ENCODE measurements at places on chromosomes 6 and 20.

- DNase-seq, result no peak
Measured at GRCh38 chr20:58742668-58743566, 50.3 kb downstream of the NPEPL1 start.

- DNase-seq, result no peak
Measured at GRCh38 chr20:16947479-16947878, 199.3 kb downstream of the OTOR start.

- peak; percentile 72 for DNase-seq
Measured at GRCh38 chr6:169723200-169723909, 945 bp downstream of the PHF10 start.

- no peak for DNase-seq
Measured at GRCh38 chr20:20095114-20095872, 43.0 kb downstream of the CFAP61 start.

DNA sequence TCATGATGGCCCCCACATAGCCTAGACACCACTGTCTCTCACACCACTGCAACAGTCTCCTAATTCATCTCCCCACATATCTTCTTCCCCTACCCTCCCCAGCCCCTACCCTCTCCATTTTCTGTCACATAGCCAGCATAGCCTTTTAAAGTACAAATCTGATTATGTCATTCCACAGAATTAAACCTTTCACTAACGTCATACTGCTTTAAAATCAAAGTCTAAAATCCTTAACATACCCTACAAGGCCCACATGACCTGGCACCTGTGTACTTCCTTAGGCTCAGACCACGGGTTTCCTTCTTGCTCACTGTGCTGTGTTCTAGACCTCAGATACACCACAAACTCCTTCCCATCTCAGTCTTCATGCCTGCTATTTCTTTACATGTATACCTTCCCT is 5.9 kb downstream of the OSTM1 start:
- DNase-seq, result no peak

- no peak for DNase-seq
Measured at GRCh38 chr6:6581054-6581453, 7.5 kb upstream of the LY86 start.

DNA sequence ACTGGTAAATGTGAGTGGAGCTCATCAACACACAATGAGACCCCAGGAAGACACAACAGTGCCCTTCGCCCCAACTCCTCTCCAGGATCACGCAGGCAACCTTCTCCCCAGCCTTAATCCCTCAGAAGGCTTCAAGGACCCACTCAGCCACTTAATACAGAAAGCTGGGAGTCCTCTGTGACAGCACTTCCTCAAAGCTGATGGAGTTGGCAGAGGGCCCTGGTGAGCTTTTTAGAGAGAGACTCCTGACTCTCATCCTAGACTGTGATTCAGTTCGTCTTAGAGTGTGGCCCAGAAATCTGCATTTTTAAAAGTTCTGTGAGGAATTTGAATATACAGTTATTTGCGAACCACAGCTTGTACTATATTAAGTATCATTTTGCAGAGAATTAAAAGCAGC is 187.7 kb downstream of the UST start:
- DNase-seq, result no peak

DNA sequence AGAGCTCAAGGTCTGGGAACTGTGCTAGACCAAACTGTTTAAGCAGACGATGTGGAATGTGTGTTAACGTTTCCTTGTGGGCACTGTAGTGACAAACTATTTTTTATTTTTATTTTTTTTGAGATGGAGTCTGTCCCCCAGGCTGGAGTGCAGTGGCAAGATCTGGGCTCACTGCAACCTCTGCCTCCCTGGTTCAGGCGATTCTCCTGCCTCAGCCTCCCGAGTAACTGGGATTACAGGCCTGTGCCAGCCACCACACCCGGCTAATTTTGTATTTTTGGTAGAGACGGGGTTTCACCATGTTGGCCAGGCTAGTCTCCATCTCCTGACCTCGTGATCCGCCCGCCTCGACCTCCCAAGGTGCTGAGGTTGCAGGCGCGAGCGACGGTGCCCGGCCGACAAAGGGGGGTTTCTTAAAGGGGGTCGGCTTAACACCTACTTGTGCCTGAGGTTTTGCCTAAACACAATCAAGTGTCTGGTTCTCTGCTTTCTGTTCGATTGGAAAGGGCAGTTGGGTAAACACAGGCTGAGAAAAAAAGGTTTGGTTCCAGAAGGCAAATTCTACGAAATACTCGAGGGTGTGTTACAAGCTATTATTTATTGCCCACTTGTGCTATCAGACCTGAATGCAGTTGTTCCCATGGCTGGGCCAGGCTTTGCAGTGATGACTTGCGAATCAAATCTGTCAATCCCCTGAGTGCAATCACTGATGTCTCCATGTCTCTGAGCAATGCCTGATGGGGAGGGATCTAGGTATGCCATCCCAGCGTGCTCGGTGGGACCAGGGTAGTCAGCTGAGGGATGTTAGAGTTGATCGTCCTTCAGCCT is 1.3 kb downstream of the NOP56 start:
- DNase-seq, result no peak

- peak; percentile 48 for DNase-seq
Measured at GRCh38 chr6:70884074-70884983, 72.5 kb downstream of the B3GAT2 start.

GRCh38 chr6:27892649-27893058 is 19.5 kb downstream of the OR2B2 start:
- no peak for DNase-seq

DNA sequence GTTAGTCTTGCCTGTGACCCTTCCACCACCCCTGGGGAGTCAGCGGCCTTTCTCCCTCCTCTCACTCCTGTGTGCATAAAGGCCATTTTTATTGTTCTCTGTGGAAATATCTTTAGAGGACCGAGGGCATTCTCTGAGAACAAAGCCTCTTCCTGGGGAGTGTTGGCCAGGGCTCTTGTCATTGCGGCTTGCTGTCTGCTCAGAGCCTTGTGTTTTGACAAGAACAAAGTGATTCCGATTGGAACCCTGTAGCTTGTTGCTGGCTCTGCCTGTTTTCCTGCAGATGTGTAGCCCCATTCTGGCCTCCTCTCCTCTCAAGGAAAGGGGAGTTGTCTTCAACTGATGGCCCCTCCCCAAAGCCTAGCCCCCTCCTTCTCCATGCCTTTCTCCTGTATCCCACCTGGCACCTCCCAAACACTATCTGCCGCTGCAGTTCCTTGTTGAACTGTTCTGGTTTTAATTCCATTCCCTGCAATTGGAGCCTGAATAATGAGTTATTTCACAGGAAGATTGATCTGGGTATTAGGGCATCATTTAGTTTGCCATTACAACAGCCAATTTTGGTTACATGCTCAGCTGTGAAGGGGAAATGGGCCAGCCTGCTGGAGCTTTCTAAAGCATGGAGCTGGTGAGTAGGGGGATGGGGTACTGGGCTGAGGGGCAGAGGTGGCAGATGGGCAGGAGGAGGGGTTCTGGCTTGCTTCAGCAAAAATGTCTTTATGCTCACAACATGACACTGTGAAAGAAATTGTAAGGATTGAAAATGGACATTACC is 252.5 kb downstream of the LRFN2 start:
- DNase-seq, result no peak

DNA sequence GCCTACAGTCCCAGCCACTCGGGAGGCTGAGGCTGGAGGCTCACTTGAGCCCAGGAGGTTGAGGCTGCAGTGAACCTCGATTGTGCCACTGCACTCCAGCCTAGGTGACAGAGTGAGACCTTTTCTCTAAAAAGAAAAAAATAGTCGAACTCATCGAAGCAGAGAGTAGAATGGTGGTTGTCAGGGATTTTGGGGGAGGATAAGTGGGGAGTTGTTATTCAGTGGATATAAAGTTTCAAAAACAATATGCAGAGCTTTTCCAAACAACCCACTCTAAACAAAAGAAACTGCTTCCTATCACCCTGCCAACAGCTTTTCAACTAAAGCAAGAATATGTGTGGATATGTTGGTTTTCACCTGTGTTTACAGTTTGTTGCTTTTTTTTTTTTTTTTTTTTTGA is 11.6 kb upstream of the MAK start:
- no peak for DNase-seq

- no peak for DNase-seq
Measured at GRCh38 chr20:32184961-32185603, 22.5 kb downstream of the PLAGL2 start.

DNA sequence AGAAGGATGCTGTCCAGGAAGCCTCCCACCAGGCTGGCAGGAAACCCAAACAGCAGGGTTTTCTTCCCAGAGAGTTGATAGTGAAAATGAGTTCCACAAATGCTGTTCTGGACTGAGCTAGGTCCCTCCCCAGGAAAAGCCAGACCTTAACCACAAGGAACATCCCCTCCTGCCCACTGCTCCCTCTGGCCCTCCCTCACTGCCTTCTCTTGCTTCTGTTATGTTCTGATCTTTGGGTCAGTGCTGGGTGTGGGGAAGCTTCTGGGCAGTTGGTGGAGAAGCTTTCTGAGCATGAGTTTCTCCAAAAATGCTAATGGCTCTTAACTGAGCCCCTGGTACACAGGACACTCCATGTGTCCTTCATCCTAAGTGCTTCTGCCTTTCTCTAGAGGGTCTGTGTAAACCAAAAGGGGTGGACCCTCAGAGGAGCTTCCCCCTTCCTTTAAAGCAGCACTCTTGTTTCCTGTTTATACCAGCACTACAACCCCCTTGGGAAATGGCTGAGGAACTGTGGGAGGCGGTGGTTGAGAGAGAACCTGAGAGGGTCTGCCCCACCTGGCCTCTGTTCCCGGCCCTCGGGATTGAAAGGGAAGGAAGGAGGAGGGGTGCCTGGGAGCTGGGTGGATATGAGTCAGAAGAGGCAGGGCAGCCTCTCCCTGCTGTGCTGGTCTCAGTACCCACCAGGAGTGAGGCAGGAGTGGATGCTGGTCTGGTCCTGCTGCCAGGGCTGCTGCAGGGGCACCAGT is 42.0 kb downstream of the CDS2 start:
- no peak for DNase-seq

DNA sequence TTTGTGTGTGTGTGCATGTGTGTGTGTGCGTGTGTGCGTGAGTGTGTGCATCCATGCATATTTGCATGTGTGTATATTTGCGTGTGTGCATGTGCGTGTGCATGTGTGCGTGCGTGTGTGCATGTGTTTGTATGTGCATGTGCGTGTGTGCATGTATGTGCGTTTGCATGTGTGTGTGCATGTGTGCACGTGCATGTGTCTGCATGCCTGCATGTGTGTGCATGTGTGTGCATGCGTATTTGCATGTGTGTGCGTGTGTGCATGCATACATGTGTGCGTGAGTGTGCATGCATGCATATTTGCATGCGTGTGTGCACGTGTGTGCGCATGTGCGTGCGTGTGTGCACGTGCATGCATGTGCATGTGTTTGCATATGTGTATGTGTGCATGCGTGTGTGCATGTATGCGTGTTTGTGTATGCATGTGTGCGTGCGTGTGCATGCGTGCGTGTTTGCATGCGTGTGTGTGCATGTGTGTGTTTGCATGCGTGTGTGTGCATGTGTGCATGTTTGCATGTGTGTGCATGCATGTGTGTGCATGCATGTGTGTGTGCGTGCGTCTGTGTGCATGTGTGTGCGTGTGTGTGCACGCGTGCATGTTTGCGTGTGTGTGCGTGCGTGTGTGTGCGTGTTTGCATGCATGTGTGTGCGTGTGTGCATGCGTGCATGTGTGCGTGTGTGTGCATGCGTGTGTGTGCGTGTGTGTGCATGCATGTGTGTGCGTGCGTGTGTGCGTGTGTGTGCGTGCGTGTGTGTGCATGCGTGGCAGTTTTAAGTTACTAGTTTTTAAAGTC is 57.7 kb upstream of the SMOC2 start:
- DNase-seq, result no peak

DNA sequence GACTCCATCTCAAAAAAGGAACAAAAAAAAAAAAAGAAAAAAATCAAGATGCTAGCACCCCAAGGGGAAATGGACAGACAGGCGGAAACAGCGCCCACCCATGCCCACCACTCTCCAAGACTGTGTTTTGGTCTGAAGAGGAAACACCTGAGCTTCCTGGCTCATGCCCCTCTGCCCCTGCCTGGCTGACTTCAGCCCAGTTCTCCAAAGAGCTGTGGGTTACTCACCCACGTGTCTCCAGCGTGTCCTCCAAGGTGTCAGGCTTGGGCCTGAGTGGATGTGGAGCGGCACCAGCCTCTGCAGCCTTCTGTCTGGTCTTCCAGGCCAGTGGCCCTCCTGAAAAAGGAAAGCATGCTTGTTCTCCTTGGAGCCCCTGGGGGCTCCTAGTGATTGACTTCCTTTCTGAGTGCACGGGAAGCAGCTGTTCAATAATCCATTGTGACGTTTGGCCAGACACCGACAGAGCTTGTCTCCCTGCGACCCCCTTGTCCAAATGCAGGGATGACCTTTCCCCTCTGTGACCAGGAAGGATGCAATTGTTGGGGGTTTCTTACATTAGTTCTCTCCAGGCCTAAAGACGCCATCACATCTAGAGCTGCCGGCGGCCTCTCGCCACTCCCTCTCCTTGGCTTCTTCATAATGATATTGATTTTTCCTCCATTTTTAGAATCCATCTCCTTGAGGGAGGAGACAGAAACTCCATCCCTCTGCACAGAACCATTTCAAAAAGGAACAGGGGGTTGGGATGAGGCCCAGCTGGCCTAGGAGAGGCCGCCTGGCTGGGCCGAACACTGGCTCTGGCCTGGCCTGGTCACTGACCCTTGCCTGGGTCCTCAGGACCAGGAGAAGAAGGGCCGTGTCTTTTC is 58.4 kb downstream of the ADNP start:
- no peak for DNase-seq

GRCh38 chr6:167925026-167925425 is 72.4 kb upstream of the KIF25 start:
- DNase-seq, result no peak

- DNase-seq, result no peak
Measured at GRCh38 chr6:42400886-42401612, 50.7 kb downstream of the TRERF1 start.

- DNase-seq, result no peak
Measured at GRCh38 chr20:59676851-59677182, 72.5 kb downstream of the PHACTR3 start.

- no peak for DNase-seq
Measured at GRCh38 chr20:4524792-4525191, 196.9 kb upstream of the PRND start.

DNA sequence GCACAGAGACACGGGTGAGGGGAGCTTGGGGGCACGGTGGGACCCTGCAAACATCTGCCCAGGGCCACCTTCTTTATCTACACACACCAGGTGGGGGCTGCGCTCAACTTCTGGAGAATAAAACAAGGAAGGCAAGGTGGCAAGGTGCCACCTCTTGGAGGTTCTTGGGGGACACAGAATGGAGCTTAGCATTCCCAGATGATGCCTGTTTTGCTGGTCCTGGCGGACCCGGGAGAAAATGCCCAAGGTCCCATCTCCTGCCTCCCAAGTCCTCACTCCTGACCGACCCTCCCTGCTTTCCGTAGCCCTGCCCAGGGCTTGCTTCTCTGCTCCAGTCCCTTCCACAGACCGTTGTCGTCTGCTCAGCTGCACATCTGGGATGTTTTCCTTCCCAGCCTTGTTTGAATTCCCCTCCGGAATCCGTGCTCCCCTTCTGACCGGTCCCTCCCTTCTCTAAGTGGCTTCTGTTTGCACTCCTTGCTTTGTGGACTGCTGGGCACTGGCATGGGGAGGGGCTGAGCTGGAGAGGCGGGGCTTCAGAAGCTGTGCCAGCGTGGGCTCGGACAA is 13.1 kb downstream of the ITPR3 start:
- no peak for DNase-seq

DNA sequence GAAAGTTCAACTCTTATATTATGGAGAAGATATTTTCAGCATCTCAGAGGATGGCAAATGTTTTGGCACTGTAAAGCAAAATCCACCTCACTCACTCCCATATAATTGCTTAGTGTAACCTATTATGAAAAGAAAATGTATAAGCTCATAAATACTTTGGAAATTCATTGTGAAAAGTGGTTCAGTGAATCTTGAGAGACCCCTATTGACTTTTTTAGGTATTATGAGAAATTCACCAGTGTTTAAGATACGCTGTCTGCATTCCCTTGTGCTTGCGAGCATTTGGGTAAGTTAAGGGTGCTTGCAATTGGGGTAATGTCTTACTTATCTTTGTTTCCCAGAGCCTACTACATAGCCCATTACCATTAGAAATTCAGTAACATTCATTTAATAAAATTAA is 66.3 kb upstream of the BMP5 start:
- DNase-seq, result no peak
